Stimulated activated CD4-positive, alpha-beta T cell treated with anti-CD3 and anti-CD28 coated beads, Interleukin-1b, Interleukin-23, amount 100 ng/mL, for 1 hour (primary cell): ENCODE measurements at places on chromosomes 12 and 14.

DNA sequence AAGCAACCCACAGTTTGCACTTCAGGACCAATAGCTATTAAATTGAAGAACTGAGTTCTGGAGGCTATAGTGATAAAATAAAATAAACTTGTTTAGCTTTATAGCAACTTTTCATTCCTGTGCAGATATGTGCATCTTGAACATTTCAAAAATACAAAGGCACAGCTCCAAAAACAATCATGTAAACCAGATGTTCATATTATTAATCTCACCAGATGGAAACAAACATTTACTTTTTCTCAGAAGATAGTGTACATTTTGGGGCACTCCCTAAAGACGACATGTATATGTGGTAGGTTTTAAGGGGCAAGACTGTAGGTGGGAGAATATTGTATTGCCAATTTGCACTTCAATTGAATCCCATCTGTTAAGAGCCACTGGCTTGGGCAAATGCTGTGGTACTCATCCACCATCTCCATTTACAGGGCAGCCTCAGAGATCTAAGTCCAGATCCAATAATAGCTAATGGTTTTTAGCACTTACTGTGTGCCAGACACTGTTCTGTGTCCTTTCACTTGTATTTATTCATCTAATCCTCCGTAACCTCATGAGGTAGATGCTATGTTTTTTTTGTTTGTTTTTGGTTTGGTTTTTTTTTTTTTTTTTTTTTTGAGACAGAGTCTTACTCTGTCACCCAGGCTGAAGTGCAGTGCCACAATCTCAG, 49.1 kb downstream of the PTGER2 start:
- no peak for DNase-seq

GRCh38 chr12:14880890-14881453, 4.7 kb downstream of the MGP start:
- DNase-seq = no peak

DNA sequence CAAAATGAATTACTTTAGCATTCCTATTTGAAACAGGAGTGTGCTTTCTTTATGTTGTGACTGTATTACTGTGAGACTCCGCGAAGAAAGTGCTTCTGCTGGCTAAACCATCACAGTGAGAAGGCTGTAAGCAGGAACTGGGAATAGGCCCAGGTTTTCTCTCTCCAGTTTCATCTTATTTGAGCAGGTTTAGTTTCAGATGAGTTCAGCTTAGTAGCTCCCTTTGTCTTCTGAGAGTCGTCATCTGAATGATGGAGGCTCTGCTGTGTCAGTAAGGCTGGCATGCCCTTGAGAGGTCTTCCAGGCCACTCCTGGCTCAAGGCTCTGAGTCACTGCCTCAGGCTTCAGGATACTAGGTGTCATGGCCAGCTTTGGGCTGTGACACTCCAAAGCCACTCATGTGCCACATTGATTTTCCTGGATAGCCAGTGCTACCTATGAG, 205.6 kb upstream of the RGS6 start:
- no peak for DNase-seq

DNA sequence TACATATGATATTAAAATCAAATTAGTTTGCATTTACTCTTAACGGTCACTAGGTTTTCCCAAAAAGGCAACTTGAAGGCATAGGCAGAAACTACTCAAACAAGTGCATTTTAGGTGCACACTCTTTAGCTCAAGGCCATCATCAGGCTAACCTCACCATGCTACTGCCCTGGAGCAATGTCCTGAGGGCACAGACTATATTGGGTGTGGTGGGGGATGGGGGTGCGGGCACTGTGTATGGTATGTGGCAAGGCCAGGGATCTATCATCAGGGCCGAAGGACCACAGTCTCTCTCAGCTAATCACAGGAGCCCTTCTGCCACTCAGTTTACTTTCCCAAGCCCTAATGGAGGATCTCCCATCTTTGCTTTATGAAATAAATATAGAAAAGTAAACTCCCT, 51.9 kb downstream of the SH2B3 start:
- DNase-seq = no peak

DNA sequence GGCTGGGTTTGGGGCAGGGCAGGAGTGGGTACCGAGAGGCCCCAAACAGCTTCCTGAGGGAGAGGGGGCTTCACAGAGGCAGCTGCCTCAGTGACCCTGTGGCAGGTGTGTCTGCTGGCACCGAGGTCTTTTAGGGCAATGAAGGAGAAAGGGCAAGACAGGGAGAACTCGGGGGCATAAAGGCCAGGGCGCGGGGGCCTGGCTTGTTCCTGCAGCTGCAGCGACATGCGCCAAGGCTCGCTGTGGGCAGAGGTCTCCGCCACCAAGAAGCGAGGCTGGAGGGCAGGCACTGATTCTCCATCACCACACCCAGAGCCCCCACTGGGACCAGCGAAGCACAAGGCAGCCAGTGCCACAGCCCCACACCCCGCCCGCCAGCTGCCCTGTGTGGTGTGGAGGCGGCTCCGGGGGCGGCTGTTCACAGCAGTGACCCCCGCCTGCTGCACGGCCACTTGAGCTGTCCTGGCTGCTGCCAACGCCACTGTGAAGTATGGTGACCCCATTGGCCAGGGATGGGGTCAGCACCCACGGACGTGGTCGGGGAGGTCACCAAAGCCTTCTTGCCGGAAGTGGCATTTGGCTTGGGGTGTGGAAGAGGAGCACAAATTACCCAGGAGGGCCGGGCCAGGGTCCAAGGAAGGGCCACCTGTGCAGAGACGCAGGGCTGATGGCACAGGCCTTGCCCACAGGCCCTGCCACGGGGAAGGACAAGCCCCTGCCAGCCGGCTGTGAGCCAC, 16.4 kb downstream of the BAG5 start:
- DNase-seq = no peak

DNA sequence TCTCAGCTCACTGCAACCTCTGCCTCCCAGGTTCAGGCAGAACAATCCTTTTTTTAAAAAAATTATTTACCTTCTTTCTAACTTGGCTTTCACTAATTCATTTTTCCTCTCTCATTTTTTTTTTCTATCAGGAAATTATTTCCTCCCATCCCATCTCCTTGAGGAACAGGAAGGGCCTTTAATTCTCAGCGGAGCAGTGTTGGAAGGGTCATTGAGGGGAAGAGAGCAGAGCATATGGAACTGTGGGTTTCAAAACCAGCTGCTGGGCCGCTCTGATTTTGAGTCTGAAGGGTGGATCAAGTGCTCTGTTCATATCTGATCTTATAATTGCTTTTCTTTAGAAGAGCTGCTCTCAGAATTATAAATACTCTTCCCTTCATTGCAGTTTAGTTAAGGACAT, 29.0 kb downstream of the NUBPL start:
- no peak for DNase-seq

DNA sequence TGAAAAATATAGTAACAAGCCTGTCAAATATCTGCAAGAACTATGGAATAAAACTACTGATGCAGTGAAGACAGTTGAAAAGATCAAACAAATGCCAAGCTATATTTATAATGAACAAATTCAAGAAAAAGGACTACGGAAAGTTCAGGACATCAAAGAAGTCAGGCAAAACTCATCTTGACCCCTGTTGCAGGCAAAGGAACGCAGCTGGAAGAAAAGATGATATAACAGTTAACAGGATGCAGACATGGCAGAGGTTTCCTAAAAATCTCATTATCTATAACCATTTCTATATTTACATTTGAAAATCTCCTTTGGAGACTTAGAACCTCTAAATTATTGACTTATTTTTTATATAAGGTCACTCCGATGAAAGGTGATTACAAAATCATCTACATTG, 34.1 kb downstream of the MDM2 start:
- DNase-seq = no peak

- DNase-seq = no peak
These were observed 355.3 kb upstream of the SFSWAP start for GRCh38 chr12:131355361-131356245.

GRCh38 chr12:86249851-86250250, 6.3 kb downstream of the MGAT4C start:
- DNase-seq = no peak

DNA sequence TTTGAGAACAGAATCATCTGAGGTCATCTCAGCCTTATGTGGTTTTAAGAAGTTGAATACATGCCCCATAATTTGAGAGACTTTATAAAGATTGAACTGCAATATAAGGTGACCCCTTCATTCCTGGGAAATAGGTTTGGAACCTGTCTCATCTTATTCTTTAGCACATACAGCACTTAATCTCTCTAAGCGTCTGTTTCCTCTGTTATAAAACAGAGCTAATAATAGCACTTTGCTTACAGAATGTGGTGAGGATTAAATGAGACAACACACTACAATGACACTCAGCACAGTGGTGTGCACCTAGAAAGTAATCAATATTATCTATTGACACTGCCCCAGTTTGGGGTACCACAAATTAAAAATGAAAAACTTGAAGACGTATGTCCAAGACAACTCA, 102.1 kb downstream of the DUSP6 start:
- DNase-seq = no peak

DNA sequence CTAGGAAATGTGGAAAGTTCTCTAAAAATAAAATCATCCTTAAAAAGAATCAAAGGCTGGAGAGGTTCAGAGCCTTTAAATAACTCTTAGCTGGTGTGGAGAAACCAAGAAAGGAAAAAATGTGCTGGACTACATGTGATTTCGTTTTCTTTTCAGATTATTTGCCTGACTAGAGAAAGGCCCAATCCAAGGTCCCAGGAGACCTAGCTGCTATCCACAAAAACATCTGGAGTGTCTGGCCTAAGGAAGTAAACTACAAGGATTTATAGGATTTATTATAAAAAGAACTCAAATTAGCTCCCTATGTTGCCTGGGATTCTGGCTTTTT, 774 bp upstream of the TMEM30B start:
- DNase-seq = no peak

DNA sequence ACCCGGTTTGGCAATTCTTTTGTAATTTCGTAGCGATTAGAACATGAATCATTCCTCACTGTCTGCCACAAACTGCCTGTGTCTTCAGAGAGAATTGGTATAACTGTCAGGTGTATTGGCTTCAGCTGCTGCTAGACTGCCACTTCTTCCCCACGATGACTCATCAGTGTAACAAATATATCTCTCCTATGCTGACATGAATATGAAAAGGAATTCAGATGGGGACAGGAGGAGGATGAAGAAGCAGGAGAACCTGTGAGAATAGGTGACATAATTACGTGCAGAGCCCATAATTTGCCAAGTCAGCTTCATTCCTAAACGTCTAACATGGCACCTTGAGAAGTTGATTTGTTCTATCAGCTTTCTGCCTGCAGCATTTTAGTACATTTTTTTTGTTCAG, 64.9 kb downstream of the FRMD6 start:
- no peak for DNase-seq

DNA sequence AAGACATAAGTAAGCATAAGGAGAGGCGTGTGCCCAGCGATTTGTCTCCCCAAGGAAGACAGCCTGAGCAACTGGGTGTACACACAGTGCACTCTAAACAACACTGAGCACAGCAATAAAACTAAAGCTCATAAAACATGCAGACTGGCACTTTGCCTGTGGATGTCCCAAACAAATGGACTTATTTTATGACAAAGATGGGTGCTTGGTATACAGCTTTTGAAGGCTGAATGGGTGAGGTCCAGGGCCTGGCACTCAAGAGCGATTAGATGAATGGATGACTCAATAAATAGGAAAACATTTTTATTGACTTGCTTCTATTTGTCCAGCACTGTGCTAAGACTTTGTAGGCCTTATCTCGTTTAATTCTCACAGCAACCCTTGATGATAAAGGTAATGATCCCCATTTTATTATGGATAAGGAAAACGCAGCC, 28.5 kb downstream of the LGMN start:
- DNase-seq = no peak

DNA sequence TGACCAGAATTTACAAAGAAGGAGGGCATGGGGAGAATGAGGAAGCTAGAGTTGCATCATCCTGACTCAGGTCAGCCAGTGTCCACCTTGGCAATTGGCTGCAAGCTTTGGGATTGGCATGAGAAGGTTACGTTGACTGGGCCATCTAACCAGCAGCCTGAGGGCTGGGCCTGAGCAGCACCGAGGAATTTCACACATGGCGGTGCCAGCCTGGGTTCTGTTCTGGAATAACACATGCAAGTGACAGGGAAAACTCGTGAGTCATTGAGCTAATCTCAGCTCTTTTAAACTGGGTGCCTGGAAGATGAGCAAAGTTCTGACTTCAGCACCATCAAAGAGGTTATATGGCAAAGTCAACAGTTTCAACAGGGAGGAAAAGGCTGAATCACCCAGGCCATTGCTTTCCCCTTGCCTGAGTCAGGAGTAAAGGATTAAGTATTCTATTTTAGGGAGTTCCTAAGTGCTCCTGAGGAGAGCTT, 543.2 kb upstream of the TBX3 start:
- DNase-seq = no peak

- DNase-seq = no peak
These were observed 41.9 kb upstream of the PLEKHG6 start for GRCh38 chr12:6268484-6269157.

DNA sequence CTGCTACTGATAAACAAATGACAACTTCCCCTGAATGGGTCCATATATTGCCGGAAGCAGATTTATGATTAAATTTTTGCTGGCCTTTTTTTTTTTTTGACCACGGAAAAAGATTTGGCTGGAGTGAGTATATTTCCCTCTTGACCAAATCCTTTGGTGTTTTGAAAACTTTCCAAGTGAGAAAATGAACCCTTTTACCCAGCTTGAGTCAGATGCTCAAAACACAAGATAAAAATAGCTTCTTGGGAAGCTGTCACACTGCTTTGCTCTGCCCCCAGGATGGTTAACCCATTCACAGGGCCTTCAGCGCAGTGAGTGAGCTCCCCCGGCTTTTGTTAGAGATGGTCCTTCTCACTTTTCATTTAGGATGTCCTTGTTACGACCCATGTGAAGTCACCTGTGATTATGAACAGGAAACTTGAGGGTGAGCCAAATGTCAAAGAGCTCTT, 224.3 kb downstream of the PELI2 start:
- DNase-seq = no peak

- DNase-seq = no peak
These were observed 84.3 kb upstream of the OTX2 start for GRCh38 chr14:56894591-56894991.

- DNase-seq = no peak
These were observed 78.7 kb downstream of the STXBP6 start for GRCh38 chr14:24971255-24971654.

DNA sequence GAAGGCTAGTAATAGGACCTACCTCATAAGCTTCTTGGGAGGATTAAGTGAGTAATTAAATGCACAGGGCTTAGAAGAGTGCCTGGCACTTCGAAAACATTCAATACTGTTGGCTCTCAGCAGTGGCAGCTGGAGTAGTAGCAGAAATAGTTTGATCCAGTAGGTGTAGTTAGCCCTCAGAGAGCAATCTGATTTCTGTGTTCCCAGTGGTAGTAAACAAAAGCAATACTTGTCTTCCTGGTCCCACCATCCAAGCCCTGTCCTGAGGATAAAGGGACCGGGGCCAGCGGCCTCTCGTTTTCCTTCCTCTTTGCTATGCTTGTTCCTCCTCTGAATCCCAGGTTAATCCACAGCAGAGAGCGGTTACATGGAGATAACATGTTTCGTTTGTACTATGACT, 131.6 kb downstream of the SAMD4A start:
- no peak for DNase-seq
